ENCODE measurements at places on chromosomes 1 and 21.

GRCh38 chr1:19337289-19337688, 25.2 kb downstream of the SLC66A1 start:
- DNase-seq = no peak

DNA sequence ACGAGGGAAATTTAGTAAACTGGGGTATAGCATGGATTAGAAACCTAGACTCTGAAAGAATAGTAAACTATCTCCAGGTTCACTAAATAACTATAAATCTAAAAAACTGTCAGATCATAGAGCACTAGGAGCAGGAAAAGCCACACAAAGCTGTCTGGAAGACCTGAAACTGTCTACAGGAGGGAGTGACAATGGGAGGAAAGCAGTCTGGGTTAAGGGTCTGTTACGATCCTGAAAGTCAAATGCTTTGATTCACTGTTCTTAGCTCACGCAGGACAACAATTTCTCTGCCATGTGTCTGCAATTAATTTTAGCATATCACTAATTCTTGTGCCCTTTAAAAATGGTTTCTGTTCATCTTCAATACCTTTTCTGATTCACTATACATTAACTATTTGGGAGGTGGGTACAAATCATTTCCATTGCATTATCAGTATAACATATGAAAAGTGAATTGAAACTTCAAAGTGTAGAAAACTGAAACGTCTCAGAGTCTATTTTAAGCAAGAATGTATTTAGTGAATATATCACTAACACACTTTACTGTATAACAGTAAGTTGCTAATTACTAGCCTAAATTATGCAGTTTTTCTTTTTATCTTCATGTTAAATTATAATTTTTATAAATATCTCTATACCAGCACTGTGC, 18.4 kb downstream of the CEP170 start:
- DNase-seq = no peak

GRCh38 chr1:238582816-238583215, 692.1 kb upstream of the ZP4 start:
- no peak for DNase-seq

DNA sequence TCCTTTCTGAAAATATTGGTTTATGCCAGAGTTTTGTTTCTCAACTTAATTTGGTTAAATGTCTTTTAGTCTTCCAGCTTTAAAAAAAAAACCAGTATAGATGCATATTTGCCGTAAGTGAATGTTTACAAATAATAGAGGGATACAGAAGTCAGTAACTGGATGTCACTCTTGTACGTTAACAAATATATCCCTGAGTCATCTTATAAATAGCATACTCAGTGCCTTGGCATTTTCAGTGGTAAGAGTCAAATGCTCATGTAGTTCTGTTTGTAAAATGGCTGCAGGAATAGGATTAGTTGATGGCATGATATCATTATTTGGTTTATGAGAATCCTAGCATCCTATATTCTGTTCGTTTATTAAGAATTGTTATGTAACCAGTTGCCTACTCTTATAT, 55.4 kb downstream of the SPEN start:
- DNase-seq = no peak

DNA sequence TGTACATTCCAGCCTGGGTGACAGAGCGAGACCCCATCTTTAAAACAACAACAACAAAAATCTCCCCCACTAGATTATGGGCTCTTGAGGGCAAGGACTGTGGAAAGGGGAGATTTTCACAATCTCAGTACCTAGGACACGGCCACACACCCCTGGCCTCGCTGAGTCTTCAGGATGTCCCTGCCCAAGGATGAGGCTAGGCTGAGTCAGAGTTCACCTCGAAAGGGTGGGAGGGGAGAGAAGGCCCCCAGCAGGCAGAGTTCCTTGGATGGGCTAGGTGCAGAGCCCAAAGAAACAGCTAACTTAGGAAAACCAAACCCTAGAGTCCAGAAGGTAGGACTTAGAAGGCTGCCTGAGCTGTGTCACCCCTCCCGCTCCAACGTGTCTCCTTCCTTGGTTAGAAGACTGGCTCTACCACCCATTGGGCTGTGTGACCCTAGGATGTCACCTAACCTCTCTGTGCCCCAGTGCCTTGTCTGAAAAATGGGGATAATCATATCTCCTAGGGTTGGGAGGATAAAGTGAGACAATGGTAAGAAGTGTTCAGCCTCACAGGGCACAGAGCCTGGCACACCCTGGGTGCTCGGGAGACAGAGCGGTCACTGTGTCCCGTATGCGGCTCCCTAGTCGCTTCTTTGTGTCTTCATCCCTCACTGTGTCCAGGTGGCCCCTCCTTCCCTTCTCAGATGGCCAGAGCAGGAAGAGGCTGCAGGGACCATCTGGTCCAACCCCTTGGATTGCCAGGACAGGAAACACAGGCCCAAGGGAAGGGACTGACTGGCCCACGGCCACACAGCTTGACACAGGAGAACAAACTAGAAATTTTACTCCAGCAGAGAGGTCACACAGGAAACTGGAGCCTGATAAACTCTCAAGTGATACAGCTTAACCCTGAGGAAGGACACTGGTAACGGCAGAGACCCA, 11.2 kb downstream of the TRIM62 start:
- DNase-seq = no peak

DNA sequence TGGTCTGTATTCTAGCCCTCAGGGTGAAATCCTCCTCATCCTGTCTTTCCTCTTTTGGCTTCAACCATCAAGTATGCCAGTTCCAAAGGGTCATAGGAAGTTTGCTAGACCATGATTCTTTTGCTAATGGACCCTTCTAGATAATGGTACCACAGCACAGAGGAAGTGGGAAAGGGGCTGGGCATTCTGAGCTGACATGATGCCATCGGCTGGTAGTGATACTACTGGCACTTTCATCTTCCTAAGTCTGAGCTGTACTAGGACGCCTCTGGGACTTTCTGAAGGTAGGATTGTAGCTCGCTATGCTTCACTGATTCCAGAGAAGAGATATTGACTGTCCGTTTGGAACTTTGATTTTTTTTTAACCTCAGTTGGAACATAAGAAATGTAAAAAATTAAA, 11.4 kb downstream of the FASLG start:
- no peak for DNase-seq

DNA sequence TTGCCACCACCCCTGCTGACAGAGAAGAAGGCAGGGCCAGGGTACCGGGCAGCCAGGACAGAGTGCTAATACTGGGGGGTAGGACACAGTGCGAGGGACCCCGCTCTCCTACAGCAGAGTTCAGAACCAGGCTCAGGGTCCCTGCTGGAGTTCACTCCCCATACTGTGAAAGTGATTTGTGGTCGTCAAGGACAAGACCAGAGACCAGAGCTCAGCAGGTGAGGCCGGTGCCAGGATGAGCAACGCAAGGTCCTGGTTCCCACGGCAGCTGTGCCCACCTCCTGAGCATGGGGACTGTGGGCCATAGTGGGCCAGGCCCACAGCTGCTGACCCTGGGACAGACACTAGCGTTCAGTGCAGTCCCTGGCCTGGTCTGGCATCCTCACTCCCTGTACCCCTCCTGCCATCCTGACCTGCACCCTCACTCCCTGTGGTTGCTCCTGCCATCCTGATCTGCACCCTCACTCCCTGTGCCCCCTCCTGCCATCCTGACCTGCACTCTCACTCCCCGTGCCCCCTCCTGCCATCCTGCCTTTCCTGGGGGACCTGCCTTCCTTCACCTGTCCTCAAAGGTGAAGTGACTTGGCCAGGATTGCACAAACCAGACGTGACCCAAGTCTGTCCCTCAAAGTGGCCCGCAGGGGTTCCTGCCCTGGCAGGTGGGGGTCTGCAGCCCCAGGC, 13.8 kb upstream of the PTTG1IP start:
- peak; percentile 10 for DNase-seq

GRCh38 chr1:24032981-24033380, 52.9 kb upstream of the SRSF10 start:
- no peak for DNase-seq

DNA sequence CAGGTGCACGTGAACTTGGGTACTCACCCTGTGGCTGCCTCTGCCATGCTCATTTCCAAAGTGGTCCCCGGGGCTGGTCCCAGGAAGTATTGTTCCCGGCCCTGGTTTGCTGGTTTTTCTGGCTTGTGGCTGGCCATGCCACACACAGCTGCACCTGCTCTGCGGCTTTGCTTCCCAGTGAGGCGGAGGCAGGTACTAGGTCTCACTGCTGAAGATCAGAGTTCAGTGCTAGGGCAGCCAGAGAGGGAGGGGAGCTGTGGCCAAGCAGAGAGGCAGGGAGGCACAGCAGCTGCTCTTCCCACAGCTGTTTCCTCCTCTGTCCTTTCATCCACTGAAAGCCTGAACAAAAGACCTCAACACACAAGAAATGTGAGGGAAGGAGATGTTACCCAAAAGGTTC, 30.5 kb downstream of the ENO1 start:
- DNase-seq = peak; percentile 57

DNA sequence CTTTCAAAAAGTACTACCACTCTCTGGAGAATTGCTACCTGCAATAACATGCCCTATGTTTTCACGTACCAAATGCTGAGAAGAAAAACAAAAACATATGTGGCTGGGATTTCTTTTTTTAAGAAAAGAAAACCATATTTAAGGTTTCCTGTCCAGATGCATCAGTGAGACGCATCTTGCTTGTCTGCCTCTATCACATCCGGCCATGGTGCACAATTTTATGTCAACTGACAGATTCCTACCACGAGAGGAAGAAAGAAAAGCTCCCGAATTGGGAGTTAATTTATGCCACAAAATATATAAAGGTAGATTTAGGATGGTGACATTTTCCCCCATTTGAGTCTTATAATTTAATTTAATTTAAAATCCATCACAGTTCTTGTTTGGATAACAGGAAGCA, 62.3 kb upstream of the COL24A1 start:
- no peak for DNase-seq

- DNase-seq = no peak
Observed at GRCh38 chr1:43844114-43844513, 89.5 kb upstream of the ARTN start.

- DNase-seq = no peak
Observed at GRCh38 chr21:27329255-27329851, 362.5 kb upstream of the ADAMTS5 start.

DNA sequence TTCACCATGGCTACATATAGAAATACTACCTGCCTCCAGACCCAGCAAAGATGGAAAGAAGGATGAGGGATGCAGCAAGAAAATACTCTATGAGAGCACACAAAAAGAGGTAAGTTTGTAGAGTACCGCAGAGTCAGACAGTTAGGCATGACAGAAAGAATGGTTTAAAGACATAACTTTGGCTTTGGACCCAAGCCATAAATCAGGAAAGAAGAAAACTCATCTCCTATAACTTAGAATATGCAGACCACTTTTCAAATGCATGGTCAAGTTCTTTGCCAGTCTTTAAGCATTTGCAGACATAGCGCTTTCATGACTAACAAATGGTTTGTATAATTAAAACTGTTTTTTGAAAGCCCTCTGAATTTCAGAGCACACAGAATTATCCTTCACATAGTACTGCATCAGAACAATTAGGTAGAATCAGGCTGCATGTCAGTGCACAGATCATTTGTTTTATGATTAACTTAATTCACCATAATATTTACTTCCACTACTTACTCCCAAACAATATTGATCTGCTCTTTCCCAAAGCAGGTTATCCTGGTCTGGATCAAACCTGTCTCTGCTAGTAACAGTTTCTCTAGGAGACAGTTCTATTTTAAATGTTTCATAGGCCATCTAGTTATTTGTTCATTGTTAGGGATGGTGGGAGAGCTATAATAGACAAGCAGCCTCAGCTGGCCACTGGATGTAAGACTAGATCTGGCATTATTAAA, 280.7 kb upstream of the NR5A2 start:
- DNase-seq = no peak

GRCh38 chr1:234272656-234273312, 100.5 kb upstream of the COA6 start:
- DNase-seq = no peak

DNA sequence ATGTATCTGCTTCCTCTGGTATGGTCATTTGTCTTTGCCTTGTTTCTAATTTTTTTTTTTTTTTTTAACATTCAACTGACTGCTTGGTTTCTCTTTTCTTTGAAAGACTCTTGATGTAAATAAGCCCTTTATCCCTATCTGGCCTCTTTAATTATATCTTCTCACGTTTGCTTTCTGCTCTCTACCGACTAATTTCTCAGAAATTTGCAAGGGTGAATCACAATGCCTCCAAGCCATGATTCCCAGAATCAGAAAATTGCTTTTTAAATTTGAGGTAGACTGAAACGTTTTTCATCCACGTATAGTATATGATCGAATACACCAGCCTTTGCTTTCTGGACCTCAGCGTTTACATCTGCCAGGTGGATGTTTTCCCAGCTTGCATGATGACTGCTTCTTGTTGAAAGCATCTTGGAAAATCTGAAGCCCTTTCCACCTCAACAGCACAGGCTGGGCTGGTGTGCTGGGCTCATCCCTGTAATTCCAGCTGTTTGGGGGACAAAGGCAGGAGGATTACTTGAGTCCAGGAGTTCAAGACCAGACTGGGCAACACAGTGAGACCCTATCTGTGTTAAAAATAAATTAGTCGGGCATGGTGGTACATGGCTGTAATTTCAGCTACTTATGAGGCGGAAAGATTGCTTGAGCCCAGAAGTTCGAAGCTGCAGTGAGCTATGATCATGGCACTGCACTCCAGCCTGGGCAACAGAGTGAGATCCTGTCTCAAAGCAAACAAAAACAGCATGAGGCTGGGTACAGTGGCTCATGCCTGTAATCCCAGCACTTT, 35.0 kb upstream of the GPR137B start:
- no peak for DNase-seq

DNA sequence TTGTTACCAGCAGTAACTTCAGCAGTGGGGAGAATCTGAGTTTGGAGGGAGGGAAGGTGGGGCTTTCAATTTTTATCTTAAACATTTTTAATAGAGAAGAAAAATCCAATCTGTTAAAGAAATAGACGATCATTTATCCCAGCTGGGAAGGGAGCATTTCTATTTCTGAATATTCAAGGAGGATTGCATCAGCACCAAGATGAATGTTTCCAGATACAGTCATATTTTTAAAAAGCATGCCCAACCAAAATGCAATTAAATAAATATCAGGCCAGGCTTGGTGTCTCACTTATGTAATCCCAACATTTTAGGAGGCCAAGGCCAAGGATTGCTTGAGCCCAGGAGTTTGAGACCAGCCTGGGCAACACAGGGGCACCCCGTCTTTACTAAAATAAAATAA, 1.7 kb upstream of the ATP1A4 start:
- no peak for DNase-seq

DNA sequence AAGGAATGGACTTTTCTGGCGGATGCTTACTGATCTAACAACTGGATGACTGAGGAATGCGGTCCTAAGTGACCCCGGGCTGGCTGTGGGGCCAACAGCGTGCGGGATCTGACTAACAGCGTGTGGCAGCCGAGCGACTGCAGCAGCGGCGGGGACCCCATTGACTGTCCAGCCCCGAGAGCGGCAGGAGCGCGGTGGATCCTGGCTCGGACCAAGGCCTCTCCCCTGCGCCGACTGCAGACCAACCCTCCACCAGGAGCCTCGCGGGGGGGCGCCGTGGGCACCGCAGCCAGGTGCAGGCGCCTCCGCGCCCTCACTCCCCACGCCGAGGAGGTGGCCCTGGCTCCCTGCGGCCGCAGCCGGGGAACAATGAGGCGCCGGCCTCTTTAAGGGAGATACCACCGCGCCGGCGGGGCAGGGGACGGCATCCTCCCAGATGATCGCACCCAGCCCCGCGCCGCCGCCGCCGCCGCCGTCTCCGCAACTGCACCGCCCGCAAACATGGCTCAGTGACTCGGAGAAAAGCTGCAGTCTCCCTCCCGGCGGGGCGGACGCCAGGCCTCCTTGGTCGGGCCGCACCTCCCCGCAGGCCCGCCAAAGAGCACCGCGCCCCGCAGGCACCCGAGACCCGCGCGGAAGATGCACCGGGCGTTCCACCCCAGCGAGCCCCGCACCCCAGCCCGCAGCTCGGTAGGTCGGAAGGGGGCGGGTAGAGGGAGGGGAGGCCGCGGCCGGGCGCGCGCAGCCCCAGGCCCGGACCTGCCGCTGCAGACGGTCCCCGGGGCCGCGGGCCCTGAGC, 694 bp upstream of the PDIK1L start:
- DNase-seq = peak; percentile 75

GRCh38 chr1:31227891-31228568, 11.7 kb downstream of the NKAIN1 start:
- DNase-seq = no peak

Measured in left hindlimb (tissue), 1 donor.